ENCODE measurements at places on chromosomes 16 and 17.

- no peak for DNase-seq
These were observed 21.2 kb upstream of the SP6 start for GRCh38 chr17:47872019-47872650.

DNA sequence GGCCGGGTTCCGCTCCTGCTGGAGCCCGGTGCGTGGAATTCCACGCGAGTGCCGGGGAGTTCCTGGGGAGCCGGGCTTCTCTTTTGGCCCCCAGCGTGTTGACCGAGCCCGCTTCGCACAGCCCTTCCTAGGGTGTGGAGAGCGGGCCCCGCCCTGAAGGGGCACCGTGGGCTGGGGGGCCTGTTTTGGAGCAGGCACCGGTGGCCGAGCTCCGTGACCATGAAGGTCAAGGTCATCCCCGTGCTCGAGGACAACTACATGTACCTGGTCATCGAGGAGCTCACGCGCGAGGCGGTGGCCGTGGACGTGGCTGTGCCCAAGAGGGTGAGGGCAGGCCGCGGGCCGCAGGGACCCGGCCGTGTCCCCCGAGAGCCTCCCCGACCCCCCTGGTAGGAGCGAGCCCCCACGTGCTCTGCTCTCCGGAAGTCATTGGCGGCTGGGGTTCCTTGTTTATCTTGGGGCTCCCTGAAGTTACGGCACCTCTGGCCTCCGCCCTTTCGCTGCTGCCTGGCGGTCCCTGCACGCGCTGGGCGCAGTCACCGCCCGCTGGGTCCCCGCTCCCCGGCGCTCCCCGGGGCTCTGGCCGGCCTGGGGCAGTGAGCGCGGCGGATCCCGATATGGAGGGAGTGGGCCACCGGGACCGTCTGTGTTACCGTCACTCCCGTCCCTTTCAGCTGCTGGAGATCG, 528 bp downstream of the HAGHL start:
- DNase-seq, result no peak

DNA sequence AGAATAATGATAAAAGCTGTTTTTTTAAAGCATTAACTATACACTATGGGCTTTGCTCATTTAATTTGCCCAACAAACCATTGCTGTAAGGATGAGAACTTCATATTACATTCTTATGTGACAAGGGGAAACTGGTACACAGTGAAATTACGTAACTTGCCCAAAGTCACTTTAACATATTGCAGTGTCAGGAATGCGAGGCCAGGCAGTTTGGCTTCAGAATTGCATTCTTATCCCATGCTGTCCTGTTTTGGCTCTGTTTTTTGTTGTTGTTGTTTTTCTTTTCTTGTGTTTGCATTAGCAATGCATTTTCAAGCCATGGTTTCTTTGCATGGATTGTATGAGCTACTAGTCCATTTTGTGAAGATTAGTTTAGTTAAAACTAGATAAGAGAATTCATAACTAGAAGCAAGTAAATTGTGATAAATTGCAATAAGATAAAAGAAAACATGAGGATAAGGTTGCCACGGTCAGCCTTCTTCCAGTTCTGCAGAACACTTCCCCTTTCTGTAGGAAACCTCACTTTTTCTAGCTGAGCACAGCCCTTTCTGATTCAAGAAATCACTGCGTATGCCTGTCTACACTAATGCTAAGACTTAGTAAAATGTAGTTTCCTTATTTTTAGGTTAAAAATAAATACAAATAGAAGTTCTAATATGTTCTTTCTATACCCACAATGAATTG, 221.3 kb upstream of the KCNJ16 start:
- no peak for DNase-seq

- DNase-seq, result no peak
These were observed 7.5 kb downstream of the ANKRD11 start for GRCh38 chr16:89482817-89483205.

- DNase-seq, result no peak
These were observed 430 bp downstream of the TSEN54 start for GRCh38 chr17:75516619-75517296.

Measured in activated T-helper 1 cell treated with anti-CD3 and anti-CD28 coated beads, Interleukin-2, amount 50 U/mL, for 16 hours (primary cell).